MM.1S (cell line): ENCODE measurements at places on chromosomes 6 and 20.

GRCh38 chr20:32078791-32079190 is 26.7 kb downstream of the HCK start:
- no peak for DNase-seq

DNA sequence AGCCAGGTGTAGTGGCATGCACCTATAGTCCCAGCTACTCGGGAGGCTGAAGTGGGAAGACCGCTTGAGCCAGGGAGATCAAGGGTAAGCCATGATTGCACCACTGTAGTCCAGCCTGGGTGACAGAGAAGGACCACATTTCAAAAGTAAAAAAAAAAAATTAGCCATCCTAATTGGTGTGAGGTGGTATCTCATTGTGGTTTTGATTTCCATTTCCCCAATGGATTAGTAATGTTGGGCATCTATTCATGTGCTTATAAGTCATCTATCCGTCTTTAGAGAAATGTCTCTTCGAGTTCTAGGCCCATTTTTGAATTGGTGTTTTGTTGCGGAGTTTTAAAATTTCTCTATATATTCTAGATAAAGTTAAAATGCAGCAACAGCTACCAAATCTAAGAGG is 21.7 kb downstream of the ABHD12 start:
- no peak for DNase-seq

DNA sequence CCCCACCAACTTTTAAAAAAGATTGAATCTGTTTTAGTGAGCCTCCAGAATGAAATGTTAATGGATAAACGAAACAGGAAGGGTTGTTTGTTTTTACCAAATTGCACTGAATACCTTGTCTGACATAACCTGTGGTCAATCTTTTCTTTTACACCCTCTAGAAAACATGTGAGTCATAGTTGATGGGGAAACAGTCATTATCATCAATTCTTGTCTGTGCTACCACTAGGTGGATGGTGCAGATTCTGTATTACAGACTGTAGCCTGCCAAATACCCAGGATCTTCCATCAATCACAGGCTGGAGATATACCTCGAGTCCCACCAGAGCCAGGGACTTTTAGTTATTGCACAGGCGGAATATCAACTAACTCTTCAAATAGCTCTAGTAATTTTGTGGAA is 29.5 kb upstream of the PKIB start:
- DNase-seq, result no peak

GRCh38 chr6:73648166-73648565 is 5.6 kb downstream of the SLC17A5 start:
- no peak for DNase-seq

DNA sequence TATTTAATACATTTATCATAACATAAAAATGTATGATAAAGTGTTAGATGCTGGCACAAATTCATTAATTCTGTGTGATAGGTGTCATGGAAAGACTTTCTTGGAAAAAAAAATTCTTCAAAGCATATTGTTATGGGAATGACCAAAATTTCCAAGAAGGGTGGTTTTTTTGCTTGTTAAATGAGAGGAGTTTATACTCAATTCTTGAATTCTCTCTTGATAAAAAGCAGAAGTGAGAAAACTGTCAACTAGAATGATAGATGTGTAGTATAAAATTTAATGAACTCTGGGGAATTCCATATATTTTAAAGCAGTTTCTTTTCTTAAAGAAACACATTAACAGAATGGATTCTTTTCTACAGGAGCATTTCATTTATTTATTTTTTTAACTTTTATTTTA is 62.0 kb upstream of the SNAP91 start:
- no peak for DNase-seq

DNA sequence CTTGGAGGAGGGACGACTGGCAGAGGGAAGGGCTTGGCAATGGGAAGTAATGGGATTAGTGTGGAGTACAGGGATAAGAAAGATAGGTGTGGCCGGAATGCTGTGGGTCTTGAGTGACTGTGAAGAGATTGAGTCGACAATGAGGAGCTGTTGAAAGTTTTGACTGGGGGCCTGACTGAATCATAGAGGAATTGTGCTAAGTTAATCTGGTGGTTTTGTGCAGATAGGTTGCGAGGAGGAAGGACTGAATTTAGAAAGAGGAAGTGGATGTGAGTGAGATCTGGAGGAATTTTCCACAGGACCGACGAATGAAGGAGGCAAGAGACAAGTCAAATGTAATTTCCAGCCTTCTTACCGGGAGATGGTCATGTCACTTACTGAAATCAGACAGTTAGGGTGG is 143.9 kb upstream of the RALGAPA2 start:
- DNase-seq, result no peak

DNA sequence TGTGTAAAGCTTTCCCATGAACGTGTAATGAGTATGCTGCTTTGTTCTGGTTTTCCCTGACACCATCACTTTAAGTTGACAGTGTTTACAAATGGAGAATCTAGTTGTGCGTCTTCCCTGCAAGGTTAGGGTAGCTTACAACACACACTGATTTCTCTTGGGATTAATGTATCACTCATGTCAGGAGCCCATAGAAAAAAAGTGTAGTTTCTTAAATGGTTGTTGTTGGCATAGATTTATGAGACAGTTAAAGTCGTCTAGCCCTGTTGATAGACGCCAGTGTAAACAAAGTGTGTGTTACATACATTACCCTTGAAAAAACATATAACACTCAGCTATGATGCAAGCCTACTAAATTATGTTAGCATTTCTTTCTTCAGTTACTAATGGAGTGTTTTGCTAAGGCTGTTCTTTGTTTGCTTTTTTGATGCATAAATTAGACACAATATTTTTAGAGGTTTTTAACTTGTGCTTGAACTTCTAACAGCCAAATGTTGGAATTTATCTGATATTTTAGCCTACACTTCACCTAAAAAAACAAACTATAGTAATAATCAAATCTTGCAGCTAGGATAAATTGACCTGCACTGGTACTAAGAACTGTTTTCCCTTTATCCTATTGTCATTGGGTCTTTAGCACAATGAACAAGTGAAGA is 88.6 kb downstream of the RNF217 start:
- DNase-seq, result no peak

DNA sequence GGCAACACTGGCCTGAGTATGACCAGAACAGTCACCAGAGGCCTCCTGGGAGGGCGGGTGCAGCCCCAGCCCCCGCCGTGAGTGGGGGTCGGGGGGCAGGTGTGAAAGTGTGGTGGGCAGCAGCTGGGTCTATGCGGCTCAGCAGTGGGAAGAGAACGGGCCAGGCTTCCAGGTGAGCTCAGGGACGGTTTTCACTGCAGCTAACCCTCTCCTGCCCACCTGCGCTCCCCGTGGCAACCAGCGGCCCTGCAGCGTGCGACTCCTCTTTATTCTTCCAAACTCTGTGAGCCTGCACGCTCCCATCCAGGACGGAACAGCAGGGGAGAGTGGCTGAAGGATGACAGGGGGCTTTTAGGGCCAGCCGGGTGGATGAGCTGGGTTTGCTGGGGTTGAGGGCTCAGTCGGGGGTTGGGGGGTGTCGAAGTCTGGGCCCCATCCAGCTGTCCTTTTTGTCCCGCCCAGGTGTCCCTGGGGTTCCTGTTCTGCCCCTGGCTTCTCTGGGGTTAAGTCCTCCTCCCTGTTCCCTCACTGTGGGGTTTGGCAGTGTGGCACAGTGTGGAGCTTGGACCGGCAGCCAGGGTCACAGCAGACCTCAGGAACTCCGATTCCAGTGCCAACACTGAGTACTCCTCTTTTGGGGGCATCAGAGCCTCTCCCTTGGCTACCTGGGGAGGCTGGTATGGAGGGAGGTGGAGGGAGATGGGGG is 859 bp upstream of the BIRC7 start:
- no peak for DNase-seq

DNA sequence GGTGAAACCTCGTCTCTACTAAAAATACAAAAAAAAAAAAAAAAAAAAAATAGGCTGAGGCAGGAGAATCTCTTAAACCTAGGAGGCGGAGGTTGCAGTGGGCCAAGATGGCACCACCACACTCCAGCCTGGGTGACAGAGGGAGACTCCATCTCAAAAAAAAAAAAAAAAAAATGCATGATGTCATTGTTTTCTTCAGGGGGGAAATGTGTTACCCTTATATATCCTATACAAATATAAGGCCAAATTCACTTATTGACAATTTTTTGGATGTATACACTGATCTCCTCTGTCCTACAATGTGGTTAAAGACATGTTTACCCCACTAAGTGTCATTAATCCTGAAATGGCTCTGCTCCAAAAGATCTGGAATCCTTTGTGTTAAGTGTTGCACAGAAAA is 73.1 kb downstream of the TPBG start:
- DNase-seq, result no peak

GRCh38 chr6:30826961-30827342 is 57.4 kb upstream of the DDR1 start:
- DNase-seq, result no peak
